ENCODE measurements at places on chromosomes 11 and 22.

GRCh38 chr22:30947816-30948454, 20.6 kb downstream of the MORC2 start:
- DNase-seq = no peak

GRCh38 chr22:49298834-49299750, 528.6 kb downstream of the BRD1 start:
- DNase-seq = peak; percentile 10

DNA sequence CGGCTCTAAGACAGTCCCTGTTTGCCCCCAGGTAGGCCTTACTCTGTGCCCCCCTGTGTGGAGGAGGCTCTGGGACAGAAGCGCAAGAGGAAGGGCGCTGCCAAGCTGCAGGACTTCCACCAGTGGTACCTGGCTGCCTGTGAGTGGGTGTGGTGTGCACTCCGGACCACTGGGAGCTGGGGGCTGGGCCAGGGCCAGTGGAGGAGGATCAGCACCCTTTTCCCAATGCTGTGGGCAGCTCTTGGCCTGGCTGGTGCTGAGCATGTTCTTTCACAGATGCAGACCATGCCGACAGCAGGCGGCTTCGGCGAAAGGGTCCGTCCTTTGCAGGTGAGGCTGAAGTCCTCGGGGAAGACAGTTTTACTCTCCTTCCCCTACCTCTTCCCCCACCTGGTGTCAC, 3.7 kb downstream of the SCO2 start:
- DNase-seq = no peak

DNA sequence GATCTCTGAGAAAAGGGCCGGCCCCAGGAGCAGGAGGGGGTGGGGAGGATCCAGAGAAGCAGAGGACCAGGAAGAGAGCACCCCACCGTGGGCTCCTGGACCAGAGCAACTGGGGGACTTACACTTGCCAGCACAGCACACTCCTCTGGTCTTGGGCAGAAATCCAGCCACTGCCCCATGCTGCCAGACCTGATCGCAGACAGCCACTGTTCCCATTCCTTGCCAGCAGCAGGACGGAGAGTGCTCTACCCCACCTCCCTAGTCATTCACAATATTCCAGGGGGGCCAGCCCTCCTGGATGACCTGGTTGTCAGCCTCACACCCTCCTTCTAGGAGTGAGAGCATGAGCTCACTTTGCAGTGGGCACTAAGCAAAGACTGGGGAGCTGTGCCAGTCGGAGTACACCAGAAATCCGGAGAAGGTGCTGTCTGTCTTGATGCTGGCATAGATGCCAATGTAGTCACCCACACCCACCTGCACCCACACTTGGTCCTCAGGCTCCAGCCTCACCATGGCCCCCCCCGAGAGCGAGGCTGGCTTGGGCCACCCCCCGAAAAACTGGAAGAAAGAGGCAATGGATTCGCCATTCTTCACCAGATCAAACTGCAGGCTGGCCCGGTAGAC, 1.6 kb downstream of the C1QTNF5 start:
- DNase-seq = no peak

DNA sequence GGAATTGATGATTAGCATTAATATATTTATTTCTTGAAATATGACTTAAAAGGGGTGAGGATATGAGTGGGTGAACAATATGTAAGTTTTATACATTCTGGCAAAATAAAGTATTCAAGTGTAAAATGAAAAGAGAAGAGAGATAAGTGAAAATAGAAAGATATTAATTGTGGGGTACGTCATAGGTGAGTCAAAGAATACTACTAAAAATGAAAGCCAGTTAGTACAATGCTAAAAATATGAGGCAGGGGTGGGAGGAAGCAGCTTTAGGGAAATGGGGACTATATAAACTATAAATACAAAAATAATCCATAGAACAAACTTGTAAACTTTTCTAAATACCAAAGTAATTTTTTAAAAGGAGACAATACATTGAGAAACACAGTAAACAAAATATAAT, 661.4 kb downstream of the CNTN5 start:
- no peak for DNase-seq

GRCh38 chr22:44181912-44182587, 1.3 kb downstream of the PARVG start:
- DNase-seq = peak; percentile 67

DNA sequence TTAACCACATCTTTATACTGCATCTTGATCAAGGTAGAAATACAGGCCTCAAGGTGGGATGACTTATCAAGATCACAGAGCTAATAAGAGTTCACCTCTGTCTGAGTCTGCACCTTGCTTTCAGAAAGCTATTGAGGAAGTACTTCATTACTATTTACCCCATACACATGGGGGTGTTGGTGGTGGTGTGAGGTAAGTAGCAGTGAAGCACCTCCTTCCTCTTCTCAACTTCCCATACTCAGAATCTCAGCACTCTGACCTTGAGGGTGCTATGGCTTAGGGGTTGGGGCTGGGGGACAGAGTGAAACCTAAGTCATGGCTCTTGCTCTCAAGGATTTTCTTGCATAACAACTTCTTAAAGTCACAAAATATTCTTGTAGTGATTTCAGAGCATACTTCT, 56.9 kb downstream of the ME3 start:
- no peak for DNase-seq

DNA sequence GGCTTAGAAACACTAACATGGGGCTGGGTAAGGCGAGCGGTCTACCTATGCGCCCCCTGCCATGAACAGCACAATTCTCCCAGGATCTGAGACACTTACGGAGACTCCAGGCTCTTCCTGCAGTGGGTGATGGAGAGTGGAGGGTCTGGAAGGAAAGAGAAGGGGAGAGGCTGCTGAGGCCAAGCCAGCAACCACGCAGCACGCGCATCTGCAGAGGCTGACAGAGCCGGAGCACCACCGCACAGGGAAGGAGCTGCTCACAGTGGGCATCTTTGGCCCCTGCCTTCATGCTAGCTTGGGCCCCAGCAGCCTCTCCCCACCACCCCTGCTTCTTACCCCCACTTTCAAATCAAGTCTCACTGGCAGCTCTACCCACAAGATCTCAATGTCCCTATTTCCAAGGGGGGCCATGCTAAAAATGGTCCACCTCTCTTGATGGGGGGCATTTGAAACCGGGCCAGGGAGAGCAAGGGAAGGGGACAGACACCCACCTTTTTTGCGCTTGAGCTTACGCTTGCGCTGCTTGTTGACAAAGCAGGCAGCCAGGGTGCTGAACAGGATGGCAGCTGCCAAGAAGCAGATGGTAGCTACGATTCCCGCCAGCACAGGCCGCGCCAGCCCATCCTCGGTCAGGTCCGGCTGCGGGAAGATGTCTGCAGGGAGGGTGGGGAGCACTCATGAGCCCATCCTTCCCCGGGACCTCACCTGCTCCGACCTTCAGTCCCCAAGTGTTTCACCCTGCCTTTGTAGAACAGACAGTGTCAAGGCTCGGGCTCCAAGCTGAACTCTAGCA, 34.5 kb downstream of the IGSF9B start:
- no peak for DNase-seq

DNA sequence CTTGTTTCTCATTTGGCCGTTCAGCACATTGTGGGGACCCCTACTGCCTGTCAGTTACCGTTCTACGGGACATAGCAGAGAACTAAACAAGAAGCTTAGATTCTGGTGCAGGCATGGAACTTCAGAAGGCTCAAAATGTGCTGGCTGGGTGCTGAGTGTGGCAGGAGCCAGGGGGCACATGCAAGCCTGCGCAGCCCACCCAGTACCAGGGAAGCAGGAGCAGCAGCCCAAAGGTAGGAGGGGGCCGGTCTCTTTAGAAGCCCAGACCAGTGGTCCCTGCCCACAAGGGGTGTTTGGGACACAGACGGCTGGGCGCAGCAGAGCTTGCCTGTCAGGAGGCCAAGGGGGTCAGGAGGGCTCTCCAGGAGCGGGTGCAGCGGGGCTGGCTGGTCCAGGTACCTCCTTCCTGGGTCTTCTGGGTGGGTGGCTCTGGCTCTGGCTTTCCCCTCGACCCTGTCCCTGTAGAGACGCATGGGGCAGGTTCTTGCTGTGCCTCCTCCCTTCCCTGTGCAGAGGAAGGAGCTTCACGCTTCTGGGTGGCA, 2.2 kb downstream of the PTDSS2 start:
- DNase-seq = no peak

- DNase-seq = no peak
Observed at GRCh38 chr11:84594602-84595001, 1032.5 kb downstream of the DLG2 start.

GRCh38 chr11:773425-773824, 3.9 kb downstream of the GATD1 start:
- no peak for DNase-seq

GRCh38 chr11:24773322-24773721, 276.5 kb downstream of the LUZP2 start:
- no peak for DNase-seq

GRCh38 chr11:79525257-79525656, 84.4 kb upstream of the TENM4 start:
- no peak for DNase-seq

DNA sequence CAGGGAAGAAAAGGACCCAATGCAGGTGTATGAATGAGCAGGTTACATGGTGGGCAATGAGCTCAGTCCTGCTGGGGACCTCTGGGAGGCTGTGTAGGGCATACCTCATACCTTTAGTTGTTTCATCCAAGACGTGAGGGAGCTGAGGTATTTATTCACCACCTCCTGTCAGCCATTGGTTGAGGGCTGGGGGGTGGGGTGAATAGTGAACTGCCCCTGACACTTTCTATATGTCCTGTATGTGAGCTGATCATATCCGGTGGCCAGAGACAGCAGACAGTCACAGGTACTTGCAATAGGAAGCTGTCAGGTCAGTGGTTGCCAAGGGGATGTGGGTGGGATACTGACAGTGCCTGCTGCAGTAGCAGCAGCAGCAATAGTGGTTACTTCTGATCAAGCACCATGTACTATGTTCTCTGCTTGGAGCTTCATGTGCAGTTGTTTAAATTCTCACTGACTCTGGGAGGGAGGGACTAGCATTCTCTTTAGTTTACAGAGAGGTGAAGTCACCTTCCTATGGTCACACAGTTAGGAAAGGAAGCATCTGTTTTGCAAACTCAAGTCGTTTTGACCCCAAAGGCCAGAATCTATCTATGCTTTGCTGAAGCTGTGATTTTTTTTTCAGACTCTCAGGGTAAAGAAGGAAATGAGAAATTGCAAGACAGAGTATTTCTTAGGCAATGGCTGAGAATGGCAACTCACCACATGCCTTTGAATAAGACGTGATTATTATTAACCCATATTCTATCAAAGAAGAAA, 54.0 kb downstream of the MIAT start:
- DNase-seq = no peak

DNA sequence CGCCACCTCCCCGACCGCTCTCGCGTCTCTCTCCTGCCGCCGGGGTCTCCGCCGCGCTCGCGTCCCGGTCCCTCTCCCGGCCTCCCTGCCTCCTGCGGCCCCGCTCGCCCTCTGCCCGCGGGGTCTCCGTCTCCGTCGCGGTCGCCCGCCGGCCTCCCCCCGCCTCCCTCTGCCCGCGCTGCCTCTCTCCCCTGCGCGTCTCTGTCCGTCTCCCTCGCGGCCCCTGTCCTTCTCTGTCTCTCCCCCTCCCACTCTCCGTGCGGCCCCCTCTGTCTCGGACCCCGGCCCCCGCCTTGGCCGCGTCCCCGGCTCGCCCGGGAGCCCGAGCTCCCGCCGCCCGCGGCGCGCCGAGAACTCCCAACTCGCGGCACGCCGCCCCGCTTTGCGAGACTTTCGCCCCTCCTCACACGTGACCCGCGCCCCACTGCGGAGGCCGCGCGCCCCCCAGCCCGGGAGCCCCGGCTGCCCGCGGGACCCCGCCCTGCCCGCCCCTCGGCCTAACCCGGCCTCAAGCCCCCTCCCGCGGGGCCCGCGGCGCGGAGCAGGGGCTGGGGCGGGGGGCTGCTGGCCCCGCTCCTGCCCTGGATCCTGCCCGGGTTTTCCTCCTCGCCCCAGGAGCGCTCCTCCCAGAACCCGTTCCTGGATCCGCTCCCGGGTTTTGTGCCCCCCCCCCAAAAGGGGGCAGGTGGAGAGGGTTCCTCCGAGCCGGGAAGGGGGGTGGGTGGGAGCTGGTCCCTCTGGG, 702 bp upstream of the KCNJ4 start:
- DNase-seq = no peak

DNA sequence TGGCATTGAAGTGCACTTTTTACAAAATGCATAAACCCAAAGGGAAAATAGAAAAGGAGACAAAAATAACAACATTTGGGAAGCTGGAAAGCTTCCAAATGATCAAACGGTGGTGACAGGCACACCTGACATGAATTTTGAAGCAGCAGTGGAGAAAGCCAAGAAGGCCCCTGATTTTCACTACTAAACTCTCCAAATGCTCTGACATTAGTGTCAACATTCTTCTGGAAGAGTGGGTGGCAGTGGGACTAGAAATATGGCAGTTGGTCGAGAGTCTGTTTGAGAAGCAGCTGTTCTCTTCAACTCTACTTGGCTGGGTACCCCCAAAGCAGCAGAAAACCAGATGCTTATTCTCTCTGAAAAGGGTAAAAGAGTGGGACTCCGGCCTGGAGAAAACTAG, 12.3 kb upstream of the APOA5 start:
- DNase-seq = no peak

DNA sequence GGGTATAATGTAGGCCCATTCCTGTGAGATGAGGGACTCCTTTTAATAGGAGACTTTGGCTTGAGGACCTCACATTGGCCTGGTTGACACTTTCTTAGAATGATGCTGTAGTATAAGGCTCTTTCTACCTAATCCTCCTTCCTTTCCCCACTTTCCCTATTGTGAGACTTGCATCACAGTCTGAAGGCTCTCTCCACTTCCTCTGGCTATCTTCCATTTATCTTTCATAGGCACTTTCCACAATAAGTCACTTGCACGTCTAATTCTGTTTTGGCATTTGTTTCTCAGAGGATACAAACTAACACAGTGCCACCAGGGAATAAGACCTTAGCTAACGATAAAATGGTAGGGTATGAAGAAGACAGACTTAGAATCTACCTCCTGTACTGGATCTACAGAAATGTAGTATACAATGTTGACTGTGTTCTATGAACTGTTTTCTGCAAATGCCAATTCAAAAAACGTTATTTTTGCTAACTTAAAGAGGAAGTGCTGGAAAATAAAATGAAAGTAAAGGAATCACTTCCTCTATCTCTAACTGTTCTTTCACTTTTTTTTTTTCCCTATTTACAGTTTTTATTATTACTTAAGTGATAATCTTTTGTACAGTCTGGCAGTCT, 17.9 kb upstream of the PDE3B start:
- DNase-seq = no peak

GRCh38 chr11:20158597-20159257, 1.5 kb downstream of the DBX1 start:
- peak; percentile 74 for DNase-seq

GRCh38 chr11:79508461-79508860, 67.6 kb upstream of the TENM4 start:
- DNase-seq = no peak

All from posterior cingulate gyrus (tissue), 11 donors.